Panc1 (cell line): ENCODE measurements at places on chromosomes 1 and 21.

GRCh38 chr1:157278383-157279137 is 140.4 kb upstream of the ETV3 start:
- no peak for DNase-seq

DNA sequence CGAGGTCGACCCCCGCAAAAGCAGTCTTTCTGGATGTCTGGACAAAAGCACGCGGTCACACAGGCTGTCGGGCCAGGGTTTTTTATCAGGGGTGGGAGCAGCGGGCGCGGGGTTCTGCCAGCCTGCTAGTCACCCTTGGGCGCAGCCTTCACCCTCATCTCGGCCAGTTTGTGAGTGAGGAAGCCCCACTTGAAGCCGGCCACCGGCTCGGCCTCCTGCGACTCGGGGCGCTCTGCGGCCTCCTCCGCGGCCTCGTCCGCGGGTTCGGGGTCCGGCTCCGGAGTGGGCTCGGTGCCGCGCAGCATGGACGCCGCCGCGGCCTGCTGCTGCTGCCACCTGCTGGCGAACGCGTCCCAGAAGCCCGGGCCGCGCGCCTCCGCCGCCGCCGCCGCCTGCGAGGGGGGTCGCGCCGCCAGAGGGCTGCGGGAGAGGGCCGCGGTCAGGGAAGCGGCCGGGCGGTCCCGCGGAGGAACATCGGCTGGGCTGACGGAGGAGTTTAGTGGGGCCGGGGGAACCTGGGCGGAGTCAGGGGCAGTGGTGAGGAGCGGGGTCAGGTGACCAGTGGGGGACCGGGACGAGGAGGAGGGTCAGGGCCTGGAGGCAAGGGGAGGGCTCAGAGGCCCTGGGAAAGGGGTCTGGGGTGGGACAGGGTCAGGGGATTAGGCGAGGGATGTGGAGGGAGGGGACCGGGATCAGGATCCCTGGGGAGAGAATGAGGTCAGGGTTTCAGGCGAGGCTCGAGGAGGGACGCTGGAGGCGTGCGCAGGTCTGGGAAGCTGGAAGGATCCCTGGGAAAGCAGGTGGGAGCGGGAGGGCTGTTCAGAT is 4.5 kb downstream of the C1orf232 start:
- no peak for DNase-seq

- DNase-seq: no peak
These were observed 30.0 kb upstream of the IRF2BP2 start for GRCh38 chr1:234639961-234640360.

DNA sequence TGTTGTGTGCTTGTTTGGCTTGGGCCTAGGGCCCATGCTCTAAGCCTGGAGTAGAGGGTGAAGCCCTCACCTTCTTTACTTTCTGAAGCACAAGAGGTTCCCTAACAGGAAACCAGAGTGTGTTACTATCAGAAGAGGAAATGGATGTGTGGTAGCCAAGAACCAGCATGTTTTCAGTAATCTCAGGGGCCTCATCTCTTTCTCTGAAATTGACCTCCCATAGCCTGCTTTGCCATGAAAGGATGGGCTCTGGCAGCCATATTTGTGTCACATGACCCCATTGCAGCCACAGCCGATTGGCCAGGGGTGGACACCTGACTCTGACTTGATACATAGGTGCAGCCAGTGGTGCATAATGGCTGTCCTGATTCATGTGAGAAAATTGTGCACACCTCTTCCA is 18.6 kb downstream of the A3GALT2 start:
- no peak for DNase-seq

DNA sequence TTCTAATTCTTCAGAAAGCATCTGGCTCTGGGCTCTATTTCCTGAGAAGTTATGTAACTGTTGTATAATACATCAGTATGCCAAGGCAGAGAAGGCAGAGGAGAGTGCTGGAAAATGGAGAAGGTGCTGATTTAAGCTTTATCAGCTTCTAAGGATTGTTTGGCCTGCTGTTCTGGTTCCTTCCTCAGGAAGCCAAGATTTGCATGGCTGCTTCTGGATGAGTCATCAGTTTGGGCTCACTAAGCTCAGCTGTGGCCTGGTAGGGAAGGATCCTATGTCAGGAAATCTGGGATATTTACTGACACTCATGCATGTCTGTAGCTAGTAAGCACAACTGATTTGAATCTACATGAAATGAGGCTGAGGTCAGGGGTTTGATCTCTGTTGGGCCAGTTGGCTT is 73.2 kb upstream of the ADGRL4 start:
- DNase-seq: no peak

DNA sequence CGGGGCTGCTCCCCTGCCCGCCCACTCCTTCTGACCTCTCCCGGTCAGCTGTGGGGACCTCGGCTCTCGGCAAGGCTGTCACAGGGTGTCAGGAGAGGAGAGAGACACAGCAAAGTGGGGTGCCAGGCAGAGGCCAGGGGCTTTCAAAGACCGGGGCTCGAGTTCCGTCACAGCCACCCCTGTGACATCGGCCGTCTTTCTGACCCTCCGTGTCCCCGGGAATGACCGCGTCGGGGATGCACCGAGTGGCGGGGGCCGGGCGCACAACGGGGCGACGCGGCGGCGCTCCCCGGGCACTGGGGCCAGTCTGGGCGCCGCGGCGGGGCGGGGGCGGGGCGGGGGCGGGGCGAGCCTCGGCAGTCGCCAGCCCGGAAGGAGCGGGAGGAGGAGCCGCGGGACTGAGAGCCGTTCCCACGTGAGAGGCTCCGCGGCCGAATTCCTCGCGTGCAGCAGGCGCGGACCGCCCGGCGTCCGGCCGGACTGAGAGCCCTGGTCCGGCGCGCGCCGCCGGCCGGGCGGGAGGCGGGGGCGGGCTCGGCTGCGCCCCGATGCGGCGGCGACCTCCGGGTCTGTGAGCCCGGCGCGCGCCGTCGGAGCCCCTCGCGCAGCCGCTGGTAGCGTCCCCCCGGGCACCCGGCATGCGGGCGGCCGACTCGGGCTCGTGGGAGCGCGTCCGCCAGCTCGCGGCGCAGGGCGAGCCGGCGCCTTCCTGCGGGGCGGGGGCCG is 229.7 kb upstream of the TMEM51 start:
- DNase-seq: no peak

DNA sequence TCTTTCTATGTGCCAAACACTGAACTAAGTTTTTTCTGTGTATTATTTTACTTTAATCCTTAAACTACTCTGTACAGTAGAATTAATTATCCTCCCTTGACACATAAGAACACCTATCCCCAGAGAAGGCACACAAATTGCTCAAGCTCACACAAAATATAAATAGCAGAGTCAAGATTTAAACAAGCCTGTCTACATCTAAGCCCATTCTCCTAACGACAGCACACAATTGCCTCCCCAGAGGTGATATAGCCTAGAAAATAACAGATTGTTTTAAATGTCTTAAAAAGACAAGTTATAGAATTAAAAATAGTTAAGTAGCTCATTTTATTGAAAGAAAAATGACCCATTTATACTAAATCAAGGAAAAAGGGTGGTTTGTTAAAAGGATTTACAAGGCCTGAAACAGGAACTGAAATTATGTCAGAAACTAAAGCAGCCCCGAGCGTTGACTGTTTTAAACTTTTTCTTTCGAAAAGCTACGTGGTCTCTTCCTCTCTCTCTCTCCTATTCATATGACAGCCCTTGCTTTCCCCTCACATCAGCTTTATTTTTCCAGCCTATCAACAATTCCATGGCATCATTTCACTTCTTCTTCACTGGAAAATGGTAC is 30.5 kb downstream of the TNFSF18 start:
- DNase-seq: no peak

DNA sequence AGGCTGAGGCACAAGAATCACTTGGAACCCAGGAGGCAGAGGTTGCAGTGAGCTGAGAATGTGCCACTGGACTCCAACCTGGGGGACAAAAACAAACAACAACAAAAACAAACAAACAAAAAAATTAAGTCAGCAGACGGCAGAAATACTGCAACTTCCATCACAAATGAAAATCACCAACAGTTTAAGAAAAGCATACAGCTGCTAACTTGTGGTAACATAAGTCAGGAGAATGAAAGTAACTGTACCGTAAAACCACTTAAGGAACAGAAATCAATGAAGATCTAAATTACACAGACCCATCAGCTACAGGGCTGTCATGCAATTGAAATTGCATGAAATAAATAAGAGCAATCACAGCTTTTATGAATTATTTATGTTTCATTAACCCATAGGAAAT is 25.0 kb downstream of the MCOLN2 start:
- no peak for DNase-seq

DNA sequence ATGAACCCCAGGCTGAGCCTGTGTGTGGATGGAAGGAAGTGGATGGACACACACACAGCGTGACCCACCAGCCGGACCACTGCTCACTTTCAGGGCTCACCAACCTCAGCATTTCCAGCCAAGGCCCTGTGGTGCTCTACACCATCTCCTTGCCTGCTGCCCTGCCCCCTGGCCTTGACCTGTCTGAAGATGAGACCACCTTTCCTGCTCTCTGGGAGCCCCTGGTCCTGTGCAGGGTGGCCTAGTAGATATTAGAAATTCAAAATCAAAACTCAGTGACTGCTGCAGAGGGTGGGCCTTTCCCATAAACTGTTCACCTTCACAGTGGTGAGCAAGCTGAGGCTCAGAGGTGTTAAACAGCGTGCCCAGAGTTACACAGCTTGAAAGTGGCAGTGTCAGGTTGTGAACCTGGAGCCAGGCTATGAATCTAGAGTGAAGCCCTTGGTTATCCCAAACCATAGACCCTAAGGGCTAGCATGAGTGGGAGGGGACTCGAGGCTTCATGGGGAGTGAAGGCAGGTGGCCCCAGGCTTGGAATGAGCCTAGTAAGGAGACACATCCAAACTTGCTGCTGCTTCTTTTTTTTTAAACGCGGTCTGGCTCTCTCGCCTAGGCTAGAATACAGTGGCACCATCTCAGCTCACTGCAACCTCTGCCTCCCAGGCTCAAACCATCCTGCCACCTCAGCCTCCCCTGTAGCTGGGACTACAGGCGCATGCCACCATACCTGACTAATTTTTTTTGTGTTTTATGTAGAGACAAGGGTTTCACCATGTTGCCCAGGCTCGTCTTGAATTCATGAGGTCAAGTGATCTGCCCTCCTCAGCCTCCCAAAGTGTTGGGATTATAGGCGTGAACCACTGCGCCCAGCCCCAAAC is 41.5 kb downstream of the MAN1C1 start:
- DNase-seq: no peak

- DNase-seq: no peak
These were observed 42.5 kb upstream of the NEXN start for GRCh38 chr1:77845951-77846350.

DNA sequence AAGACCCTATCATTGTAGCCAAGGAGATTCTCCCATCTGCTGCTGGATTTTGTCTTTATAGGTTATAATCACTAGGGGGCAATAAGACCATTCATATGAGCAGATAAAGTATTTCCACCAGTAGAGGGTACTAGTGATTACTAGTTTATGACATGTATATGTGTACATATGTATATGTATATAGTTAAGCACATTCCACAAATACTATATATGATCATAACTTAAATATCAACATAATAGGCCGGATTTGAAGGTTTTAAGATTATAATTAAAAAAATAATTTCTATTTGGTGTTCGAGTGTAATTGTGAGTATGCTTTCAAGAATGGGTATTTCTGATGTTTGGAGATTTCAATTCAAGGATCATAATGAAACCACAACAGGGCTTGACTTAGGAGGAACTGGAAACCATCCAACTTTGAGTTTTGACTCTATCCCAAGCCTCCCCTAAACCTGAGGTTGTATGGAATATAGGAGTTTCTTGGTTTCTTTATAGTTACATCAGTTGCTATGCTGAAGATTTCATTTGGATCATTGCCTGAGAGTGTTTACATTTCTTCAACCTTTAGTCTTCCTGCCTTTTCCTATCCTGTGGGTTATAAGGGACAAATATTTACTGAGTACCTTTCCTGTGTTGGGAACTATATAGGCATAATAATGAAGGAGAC is 16.9 kb downstream of the TCEANC2 start:
- no peak for DNase-seq

DNA sequence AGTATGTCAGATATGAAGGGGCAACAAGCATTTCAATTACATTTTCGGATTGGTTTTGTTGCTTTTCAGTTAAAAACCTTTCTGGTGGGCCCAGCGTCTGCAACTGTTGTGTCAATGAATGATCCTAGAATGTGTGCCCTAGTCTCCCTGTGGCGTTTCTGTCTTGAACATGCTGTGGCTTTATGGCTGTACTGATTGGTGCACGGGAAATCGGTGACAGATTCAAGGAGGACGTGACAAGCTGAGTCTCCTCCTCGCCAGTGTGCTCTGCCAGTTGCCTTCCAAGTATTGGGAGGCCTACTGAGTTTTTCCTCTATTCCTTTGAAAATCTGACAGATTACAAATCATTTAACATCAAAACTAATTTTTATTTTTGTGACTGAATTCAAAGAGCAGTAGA is 127.6 kb downstream of the ZP4 start:
- DNase-seq: no peak

DNA sequence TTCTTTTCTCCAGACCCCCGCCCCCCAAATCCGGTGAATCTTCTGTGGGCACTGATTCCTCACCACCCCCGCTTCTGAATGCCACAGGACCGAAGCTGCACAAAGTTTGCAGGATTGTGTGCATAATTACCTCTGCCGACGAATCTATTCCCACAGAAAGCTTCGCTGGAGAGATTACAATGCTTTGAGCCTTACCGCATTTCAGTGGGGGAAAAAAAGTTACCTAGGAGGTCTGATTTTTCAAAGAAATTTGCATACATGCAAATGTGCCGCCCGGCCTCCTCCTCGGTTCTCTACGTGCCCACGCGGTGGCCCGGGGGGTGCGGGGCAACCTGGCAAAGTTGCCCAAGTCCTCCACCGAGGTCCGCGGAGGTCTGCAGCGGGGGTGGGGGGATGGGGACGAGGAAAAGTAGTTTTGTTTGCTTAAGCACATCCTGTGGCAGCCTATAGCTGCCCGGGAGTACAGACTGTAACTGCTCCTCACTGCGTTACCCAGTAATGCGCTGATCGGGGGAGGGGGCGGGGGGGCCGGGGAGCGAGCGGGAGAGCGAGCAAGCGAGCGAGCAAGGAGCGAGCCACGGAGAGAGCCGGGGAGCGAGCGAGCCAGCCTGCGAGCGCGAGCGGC is 563 bp upstream of the NFIA start:
- DNase-seq: no peak

GRCh38 chr1:201418461-201418860 is 3.1 kb downstream of the TNNI1 start:
- no peak for DNase-seq

DNA sequence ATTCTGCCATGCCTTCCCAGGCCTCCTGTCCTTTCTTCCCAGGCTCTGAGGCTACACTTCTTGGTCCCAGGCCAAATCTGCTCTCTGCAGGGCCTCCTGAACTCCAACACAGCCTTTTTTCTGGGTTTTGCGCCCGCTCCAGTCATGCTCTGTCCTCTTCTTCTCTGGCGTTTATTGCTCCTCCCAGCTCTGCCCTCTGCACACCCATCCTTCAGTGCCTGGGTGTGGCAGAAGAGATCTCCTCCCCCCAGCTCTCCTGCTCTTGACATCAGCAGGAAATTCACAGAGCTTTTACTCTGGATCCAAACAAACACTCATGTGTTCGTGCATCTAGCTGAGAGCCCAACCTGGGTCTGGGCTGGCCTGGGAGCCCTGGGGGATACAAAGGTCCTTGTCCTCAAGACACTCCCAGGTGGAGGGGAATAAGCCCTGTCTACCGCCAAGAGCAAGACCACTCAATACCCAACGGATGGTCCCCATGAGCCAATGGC is 22.9 kb upstream of the EPS8L3 start:
- DNase-seq: no peak
